ENCODE measurements at places on chromosomes 1 and 21.

GRCh38 chr1:164561472-164561871 lies 2.5 kb downstream of the PBX1 start:
- no peak for DNase-seq

- no peak for DNase-seq
Measured at GRCh38 chr1:234999513-234999940, 129.1 kb downstream of the TOMM20 start.

DNA sequence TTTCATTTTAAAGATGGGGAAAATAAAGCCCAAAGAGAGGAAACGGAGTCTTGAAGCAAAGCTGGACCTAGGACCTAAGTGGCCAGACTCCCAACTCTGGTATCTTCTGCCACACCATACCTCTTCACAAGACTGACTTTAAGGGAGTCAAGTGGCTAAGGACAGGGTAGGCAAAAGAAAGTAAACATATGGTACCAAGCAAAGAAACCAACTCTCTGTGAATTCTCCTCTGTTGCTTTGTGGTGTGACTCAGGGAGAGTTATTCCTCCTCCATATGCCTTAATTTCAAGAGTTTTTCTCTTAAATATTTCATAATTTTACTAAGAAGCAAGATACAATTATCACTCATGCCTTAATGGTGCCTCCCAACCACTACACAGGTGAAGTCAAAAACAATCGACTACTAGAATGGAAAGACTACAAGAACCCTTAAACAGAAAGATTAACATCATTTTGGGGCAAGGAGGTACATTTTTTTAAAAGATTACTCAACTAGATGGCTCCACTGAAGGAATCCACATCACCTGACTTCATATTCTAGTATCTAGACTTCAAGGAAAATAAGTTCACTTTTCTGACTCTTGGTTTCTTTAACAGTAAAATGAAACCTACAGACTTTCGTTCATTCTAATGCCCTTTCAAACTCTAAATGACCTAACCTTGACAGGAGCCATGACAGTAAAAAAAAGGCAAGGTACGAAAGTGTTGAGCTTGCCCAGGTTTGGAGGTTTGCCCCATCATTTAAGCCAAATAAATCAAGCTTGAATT lies 44.2 kb downstream of the LUZP1 start:
- no peak for DNase-seq

DNA sequence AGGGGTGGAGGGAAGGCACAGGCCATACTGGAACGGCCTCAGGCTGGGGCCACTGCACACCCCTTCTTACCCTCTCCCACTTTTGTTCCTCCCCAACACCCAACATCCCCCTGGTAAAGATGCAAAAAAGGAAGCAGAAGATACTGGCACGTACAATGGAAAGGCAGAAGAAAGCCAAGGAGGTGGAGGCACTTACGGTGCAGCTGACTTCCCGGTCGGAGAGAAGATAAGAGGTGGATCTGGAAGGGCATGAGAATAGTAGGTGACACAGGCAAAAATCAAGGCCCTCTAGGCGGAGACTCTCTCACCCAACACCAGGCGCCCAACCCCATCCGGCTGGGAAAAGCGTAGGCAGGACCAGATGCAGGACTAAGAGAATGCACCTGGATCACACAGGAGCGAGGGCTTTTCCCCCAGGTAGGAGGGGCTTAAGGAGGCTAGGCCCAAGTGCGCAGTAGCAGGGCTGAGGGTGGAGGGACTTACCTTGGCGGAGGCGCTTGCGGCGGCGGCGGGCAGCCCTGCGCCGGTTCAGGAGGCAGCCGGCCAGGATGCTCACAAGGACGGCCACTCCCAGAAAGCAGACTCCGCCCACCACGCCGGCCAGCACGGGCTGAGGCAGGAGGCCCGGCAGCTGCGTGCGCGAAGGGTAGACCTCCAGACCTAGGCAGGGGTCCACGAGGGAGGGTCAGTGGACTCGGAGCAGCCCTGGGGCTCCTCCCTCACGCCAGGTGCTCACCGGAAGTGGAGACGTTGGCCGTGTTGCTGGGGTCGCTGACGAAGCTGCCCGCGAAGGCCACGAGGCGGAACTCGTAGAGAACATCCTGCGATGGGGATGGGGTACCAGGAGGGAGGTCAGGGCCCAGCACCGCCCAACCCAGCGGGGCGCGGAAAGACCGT lies 4.1 kb upstream of the TAGLN2 start:
- no peak for DNase-seq

GRCh38 chr1:58964428-58964827 lies 180.6 kb upstream of the JUN start:
- DNase-seq = no peak

GRCh38 chr1:182703539-182703938 lies 19.2 kb upstream of the RGS8 start:
- DNase-seq = no peak

- no peak for DNase-seq
Measured at GRCh38 chr21:44703731-44704635, 7.0 kb downstream of the KRTAP10-12 start.

DNA sequence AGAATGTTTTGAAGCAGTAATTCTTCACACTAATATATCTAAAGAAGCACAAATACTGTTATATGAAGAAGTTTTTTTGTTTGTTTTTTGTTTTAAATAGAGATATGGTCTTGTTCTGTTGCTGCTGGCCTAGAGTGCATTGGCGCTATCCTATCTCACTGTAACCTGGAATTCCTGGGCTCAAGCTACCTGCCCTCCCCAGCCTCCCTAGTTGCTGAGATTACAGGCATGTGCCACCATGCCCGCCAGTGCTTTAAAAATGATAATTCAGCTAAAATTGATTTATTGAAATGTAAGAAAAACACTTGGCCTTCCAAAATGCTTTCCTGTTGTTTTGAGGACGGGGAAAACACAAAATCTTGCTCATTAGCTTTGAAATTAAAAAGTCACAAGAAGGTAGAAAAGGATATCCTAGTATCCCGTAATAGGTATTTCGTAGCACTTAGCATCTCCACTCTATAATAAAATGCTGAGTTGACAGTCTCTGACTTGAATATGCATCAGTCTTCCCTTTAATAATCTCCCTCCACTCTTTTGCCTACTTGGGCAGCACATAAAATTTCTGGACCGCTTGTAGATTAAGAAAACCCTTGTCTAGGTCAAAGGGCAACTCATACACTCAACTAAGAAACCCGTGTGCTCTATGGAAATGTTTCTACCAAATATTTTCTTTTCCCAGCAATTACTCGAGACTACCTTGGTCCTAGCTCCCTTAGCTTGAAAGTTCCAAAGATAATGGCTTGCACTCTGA lies 1.3 kb downstream of the SCYL3 start:
- DNase-seq = no peak

DNA sequence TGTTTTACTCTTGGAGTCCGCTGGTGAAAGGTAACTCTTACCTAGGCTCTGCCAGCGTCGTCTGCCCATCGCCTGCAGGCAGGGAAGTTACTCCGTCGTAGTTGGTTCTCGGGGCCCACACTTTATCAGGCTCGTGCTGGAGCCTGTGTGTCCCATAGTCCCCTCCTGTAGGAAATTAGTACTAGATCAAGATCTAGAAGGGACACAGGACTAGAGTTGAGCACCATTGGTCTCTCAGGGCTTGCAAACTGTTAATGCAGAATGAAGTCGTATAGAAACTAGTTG lies 940 bp downstream of the SRRM1 start:
- DNase-seq = no peak

DNA sequence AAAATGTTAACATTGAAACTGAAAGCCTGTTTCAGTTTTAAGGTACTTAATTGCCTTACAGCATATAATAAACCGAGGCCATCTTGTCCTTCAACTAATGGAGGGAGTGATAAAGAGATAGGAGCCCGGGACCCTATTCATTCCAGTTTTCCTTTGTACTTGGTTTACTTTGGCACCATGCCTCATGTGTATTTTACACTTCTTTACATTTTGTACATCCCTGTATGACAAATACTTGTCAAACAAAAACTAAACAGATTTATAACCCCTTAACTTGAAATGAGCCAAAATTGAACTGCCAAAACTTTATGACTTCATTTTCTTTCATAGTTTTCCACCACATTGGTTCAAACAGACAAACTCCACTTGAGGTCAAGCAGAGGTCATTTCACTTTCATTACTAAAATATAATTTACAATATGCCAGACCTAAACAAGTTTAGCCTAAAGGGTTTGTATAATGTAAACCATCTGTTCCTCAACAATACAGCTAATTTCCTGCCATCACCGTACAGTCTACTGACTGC lies 30.9 kb upstream of the UBE2U start:
- no peak for DNase-seq

DNA sequence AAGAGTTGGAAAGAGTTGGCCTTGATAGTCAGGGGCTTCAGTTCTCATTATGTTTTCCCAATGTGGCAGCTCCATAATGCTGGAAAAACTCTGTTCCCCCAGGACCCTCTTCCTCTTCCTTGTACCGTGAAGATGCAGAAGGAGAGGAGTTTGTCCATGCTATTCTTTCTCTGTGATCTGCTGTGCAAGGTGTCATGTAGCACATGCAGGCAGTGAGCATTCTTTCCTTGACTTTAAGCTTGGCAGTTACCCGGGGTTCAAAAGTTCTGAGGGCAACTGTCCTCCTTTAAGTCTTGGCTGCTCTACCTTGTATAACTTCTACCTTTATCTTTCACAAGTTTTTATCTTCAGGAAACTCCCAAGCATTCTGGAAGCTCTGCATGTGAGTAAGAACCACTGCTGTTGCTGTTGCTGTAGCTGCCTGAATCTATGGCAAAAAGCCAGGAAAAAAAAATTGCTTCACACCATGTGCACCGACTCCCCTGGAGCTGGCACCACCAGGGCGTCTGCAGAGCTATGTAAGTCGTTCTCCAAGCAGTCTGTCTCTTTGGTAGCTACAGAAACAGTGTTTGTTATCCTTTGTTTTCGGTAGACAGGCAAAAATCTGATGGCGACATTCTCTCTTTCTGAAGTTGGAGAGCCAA lies 42.7 kb upstream of the SLC16A1 start:
- DNase-seq = no peak

DNA sequence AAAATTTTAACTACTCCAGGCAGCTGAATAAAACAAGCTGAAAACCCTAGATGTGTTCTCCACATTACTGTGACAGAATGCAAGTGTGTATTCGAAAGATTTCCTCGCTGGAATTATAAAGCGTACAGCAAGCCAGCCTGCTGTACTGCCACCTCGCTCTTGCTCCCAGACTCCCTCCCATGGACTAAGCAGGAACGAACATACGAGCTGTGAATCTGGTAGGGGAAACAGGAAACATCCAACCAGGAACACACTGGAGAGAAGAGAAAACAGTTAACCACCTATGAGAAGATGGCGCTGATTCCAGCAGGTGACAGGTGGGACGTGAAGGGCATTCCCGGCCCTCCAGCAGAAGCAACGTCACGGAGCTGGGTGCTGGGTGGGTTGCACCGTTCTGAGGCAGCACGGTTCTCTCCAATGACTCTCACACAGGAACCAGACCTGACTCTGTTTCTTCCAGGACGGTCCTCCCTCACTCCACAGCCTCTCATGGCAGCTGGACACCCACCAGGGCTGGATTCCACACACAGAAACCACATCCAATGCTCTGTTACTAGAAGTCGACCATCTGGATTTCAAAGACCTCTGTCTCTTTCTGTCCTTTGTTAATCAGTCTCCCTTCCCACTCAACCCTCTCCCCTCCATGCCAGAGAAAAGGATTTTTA lies 219.2 kb downstream of the RERE start:
- no peak for DNase-seq

DNA sequence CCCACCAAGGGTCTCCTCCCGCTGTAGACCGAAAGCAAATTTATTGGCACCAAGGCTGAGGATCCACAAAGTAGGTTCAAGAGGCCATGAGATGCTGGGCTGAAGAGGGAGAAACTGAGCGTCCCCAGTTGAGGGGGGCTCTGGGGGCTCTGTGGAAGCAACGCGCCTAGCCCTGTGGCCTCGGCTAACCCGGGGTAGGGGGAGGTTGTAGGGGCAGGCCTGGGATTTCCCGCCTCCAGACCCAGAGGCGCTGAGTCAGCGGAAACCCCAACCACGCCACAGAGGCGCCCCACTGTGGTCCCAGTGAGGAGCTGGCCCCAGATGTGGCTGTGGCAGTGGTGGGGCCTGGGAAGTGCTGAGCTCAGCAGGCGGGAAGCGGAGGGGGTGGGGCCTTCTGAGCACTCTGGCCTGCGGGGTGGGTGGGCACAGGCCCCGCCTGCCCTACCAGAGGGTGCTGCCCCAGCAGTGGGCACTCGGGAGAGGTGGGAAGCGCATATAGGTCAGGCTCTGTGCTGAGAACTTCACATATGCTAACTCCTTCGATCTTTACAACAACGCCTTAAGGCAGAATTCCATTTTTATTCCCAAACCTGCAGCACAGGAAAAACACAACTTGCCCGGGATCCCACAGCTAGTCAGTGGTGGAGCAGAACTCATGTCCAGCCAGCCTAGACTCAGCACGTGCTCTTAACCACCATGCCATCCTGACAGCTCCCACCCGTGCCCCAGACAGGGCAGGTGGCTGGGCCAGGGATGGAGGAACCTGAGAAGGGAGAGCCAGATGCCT lies 1.5 kb upstream of the COL16A1 start:
- peak; percentile 55 for DNase-seq

DNA sequence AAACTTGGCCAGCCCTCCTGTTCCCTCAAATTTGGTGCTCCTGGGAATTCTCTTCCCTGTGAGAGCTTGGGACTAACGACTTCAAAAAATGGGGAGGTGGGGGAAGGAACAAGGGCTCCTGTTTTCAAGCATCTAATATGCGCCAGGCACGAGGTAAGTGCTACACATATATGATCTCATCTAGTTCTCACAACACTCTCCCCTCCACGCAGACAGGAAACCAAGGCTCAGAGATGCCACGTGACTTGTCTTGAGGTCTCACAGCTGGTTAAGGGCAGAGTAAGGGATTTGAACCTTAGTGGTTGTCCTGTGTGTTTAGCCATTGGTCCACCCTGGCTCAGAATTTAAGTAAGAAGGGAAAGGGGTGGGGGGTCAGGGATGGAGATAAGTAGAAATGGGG lies 125.9 kb downstream of the DMRTB1 start:
- DNase-seq = no peak

- DNase-seq = peak; percentile 23
Measured at GRCh38 chr1:24111996-24112779, at the start of gene MYOM3. TSS of gene MYOM3 (minus strand) at chr1:24112135. CDS start at chr1:24108636, 3,499 bp downstream.

DNA sequence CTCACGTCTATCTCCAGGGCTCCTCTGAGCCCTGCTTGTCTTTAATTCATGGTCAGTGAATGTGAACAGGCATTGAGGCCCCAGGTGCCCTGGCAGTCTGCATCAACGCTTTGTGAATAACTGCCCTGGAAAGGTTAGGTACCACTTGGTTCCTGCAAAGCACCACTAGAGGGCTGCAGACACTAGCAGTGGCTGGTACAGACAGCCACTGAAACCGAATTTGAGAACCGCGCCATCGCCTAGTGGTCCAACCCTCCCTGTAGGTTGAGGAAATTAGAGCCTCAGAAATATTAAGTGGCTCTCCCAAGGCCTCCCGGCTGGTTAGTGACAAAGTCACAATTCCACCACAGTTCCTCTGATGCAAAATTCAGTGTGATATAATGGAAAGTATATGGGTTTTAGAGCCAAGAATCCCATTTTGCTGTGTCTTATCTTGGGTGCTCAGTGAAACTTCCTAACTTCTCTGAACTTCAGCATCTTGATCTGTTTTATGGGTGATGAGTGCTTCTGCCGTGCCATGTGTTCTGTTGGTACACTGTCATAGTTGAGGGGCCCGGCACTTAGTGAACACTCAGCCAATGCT lies 46.2 kb upstream of the BCL9 start:
- DNase-seq = peak; percentile 39
